Cardiac atrium fibroblast (primary cell): ENCODE measurements at places on chromosomes 1 and 21. TPM values are rescaled to one million over a fixed set of nuclear protein-coding genes. Genes with fewer than 3 reads are reported as not detected.

Gene TSTD1
- total RNA-seq, result 0.49 and 6.0 TPM in 2 replicates

Gene PTPN22
- under 0.01 TPM in 1 of 2 replicates, not detected in the other for total RNA-seq

Gene SLC5A3
- 4.0 and 8.4 TPM in 2 replicates for total RNA-seq

Gene NUF2
- total RNA-seq, result 3.6 and 4.7 TPM in 2 replicates

Gene TMEM9
- total RNA-seq, result 64.4 and 81.0 TPM in 2 replicates

Gene GMEB1
- 3.6 and 6.2 TPM in 2 replicates for total RNA-seq

Gene BARHL2
- total RNA-seq, result not detected in 2 replicates
